ENCODE measurements at places on chromosomes 7 and 10.

DNA sequence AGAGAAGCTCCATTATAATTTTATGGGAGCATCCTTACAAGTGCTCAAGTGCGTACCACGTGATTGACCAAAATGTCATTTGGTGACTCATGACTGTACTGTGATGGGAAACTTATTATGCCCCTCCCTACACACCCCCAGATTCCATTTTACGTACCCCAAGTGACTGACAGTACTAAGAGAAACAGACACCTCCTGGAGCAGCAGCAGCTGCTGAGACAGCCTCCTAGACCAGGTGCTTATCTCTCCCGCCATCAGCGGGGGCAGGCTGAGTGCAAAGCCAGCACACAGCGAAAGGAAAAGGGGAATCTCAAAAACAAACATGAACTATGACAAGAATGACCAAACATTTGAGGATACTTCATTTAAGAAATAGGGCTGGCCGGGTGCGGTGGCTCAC, 4.2 kb upstream of the ADAM12 start:
- DNase-seq: no peak

DNA sequence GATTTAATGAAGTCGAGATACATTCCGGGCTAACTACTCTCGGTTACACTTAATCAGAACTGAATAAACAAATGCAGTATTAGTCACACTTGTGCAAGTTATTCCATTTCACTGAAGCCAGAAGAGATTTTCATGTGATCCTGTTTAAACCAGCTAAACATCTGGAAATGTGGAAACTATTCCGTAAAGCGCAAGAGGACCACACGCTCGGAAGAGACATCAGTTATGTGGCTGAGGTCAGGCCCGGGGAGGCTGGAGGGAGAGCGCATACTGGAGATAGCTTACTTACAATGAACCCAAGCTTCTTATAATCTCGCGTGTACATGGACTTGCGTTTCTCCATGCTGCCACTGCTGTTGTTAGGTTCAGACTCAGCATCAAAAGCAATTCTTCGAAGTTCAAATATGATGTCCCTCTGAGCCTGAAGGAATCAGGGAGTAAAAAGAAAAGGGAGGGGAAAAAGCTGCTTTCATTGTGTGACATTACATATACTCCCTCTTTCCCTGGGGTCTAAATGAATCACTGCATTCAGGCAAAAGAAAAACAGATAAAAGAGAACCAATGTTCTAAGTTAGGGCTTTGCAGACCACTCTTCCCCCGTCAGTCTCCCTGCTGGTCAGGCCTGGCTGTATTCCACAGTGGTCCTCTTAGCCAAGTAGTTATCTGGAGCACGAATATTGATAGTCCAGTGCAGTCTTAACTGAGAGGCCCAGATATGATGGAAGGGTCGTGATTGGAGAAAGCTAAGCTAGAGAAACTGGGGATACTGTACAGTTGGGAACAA, 237.4 kb downstream of the ELMO1 start:
- DNase-seq: no peak

DNA sequence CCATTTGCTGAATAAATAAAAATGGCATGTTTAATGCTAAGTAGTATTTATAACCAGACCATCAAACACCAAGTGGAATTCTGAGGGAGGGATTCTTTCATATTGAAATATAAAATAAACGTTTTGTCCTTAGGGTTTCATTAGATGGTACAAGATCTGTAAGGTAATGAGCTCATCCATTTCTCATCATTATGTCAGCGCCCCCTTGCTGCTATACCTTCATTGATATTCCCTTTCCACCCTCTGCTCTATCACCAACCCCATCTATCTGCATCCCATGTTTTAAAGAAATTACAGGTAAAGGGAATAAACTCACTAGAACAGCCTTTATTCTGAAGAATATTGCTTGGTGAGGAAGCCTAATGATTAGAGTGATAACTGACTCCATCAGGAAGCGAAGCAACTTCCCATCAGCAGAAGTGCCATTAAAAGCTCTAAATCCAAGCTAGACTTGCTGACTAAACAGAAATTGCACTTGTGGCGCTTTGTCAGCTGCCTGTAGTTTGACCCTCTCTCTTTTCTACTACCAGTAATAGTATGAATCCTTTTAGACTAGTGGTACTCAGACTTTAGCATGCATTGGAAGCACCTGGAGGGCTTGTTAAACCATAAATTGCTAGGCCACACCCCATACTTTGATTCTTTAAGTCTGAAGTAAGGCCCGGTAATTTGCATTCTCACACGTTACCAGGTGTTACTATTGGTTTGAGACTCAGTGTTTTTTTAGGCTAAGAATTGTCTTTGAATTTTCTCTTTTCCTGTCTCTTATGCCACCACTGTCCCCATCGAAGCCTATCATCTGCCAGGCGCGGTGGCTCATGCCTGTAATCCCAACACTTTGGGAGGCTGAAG, 27.5 kb downstream of the ADD3 start:
- no peak for DNase-seq

- DNase-seq: no peak
Measured at GRCh38 chr7:66170309-66171231, 34.6 kb upstream of the TPST1 start.

GRCh38 chr7:77685233-77685632, 11.0 kb upstream of the RSBN1L start:
- no peak for DNase-seq

- no peak for DNase-seq
Measured at GRCh38 chr7:122369756-122370155, 65.2 kb upstream of the FEZF1 start.

- no peak for DNase-seq
Measured at GRCh38 chr10:76049581-76050290, 618.3 kb downstream of the LRMDA start.

DNA sequence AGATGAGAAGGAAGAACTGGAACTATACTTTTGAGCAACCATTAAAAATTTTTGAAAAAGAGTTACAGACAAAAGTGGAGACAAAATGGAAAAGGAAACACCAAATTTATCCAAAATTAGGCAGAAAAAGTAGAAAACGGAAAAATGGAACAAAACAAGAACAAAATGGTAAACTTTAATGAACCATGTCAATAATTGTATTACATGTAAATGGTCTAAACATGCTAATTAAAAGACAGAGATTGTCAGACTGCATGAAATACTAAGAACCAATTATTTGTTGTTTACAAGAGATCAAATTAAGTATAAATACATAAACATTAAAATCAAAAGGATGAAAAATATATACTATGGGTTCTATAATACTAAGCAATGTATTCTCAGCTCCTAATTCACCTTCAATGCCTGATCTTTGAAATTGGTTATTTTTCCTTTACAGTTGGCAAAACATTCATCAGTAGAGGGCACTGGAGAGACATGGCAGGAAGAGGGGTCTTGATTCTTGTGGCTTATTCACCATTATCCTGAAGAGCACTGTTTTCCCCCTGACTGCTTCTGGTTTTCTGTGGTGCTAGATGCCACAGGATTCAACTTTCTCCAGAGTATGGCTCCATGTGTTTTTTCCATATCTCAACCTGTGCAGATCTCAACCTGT, 124.9 kb downstream of the ELFN1 start:
- DNase-seq: no peak

- no peak for DNase-seq
Measured at GRCh38 chr7:78125884-78126283, 327.3 kb downstream of the PHTF2 start.

DNA sequence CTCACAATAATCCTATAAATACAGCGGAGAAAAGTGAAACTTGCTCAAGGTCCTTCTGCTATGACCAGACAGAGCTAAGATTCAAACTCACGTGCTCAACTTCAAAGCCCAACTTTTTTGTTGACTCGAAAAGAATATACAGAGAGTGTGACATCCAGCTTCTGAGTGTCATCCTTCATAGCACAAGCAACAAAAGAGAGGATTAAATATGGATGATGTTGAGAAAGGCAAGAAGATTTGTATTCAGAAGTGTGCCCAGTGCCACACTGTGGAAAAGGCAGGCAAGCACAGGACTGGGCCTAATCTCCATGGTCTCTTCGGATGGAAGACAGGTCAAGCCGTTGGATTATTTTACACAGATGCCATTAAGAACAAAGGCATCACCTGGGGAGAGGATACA, 2.1 kb upstream of the FAM3C start:
- DNase-seq: no peak

DNA sequence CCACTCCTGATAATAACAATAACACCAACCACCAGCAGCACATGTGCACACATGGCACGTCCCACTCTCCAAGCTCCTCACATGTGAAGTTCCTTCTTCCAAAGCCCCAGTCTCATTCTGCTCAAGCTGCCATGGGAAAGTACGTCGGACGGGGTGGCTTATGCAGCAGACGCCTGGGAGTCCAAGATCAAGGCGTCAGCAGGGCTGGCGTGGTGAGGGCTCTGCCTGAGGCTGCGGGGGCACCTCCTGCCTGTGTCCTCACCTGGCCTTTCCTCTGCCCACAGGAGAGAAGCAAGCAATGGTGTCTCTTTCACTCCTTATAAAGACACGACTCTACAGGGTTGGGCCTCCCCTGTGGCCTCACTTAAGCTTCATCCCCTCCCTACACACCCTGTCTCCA, 68.8 kb upstream of the INSIG1 start:
- DNase-seq: no peak
